ENCODE measurements at places on chromosomes 1 and 21.

GRCh38 chr1:193058529-193059281, 455 bp downstream of the UCHL5 start:
- DNase-seq = no peak

DNA sequence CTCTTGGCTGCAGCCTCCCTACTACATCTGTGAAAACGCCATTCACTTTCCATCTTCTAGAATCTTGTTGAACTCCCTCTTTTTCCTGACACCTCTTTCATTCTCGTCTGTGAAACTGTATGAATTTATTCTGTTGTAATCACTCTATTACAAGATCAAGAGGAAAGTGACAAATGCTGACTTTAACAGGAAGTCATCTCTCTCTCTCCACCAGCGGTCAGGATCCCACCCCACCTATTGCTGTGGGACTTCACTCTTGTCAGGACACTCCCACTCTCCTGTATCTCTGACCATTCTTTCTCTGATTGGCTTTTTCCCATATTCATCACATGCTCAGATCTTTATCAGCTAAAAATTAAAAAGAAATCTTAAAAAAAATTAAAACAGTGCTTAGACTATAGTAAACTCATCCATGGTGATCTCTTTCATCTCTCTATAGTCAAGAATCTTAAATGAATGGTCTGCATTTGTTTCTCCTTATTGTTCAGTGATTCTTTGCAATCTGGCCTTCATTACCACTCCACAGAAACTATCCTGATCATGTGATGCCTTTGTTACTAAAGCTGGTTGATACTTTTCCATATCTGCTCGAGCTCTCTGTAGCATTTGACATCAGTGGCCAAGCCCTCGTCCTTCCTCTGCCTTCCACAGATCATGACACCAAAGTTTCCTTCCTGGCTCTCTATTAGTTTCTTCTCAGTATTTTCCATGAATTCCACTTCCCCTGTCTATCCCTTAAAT, 113.6 kb downstream of the UCHL5 start:
- no peak for DNase-seq

- DNase-seq = no peak
Observed at GRCh38 chr1:150650193-150650592, 20.8 kb upstream of the ENSA start.

- DNase-seq = no peak
Observed at GRCh38 chr1:85326336-85326735, 49.9 kb upstream of the BCL10 start.

DNA sequence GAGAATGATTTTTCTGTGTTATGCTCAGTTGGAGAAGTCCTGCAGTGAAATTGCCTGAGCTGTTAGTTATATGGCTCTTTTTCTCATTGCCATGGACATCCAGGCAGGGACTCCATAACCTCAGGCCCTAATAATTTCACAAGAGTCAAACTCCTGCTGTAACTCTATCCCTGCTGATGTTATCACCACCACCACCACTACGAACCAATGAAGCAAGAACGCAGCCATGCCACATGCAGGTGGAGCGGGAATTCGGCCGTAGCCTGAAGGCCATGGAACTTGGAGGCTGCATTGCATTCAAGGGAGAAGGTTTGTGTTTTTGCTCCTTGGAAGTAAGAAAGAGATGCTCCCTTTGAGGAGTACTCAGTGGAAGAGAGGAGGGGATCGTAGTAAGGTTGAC, 16.8 kb upstream of the DLGAP3 start:
- no peak for DNase-seq

- DNase-seq = no peak
Observed at GRCh38 chr1:205458777-205459566, 3.1 kb upstream of the BLACAT1 start.

DNA sequence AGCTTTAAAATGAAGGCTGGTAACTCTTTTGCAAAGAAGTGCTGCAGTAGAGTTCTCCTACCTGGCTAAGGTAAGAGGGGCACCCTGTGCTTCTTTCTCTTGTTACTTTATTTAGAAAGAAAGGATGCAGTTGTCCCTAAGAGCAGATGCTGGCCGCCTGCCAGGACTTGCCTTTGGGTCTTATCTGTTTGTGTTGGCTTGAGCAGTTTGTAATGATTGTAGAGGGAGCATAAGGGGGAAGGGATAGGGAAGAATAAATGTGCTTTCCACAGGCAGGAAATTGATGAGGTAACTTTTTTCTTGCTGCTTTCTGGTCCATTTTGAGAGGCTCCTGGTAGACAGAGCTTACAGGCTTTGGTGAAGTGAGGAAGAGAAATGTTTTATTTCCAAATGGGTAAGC, 229.6 kb downstream of the HHAT start:
- DNase-seq = no peak

DNA sequence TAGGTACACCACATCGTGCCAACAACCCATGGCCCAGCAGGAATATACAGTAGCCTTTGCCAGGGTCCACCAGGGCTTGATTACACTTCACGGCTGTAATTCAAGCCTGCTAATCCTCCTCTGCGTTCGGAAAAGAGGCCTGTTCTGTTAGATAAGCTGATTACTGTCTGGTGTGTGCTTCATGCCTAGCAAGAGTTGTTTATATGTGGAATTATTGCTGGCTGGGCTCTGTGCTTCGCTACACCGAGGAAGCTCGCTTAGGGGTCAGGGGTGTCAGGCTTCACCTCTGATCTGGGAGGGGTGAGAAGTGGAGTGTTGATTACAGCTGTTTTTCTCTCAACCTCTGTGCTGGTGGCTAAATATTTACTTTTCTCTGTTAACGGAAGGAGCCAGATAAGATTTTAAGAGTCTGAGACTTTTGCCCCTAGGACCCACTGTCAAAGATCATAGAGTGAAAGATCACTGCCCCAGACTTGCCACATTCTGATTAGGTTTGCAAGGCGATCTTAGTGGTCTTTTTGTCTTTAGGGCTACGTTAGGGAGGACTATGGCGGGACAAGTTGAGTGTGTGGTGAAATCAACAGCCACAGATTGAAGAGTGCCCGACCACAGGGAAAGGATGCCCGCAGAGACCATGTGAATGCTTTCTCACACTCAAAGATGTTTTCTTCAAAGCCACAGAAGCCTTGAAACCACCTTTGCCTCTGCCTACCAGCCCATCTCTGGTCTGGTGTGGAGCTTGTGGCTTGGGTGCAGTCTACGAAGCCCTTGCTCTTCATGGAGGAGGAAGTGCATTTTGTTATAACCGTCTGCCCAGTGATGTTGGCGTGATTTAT, 216.1 kb downstream of the PBX1 start:
- DNase-seq = no peak

GRCh38 chr1:208192995-208193394, 51.2 kb downstream of the PLXNA2 start:
- DNase-seq = no peak

DNA sequence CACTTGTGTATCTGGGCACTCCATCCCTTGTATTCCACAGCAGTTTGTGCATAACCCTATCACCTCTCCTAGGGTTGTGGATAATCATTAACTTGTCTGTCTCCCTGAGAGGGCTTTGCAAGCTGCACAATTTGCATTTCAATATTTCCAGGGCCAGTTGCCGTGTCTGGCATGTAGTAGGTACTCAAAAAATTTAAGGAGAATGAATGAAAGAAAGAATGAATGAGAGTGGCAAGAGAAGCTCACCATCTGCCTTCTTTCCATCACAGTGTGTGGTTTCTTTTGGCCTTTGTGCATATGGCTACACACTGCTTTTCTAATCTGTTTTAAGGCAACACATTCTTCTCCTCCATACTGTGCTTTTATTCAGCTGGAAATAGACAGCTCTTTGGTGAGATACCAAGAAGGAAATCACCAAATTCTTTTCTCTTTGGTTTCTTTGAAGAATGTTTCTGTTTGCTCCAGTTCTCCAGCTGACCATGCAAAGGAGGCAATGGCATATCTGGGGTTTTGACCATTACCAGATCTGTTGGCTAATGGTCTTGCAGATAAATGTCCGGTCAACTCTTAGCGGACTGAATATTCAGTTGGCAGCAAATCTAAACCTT, 49.4 kb downstream of the NGF start:
- no peak for DNase-seq

DNA sequence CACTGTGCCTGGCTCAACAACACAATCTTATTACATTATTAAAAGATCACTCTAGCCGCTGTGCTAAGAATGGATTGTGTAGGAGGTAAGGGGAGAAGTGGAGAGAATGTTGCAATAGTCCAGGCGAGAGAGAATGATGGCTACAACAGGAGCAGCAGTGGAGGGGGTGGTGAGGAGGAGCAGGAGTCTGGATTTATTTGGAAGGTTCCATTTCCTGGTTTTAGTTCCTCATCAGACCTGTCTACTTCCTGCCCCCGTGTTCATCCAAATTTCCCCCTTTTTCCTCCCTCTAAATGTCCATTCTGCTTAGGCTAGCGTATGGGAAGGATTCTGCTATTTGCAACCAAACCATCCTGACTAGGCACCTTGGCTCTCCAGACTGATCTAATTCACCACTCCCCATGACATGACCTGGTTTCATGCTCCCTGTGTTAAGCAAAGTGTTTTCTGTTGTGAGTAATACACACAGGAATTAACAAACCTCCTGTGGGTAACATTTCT, 35.1 kb upstream of the EYA3 start:
- DNase-seq = no peak

All from nucleus accumbens (tissue), 56 donors.